Skin of body (tissue), 3 donors: ENCODE measurements at places on chromosomes 16 and 17. TPM values are rescaled to one million over a fixed set of nuclear protein-coding genes. Genes with fewer than 3 reads are reported as not detected.

FSCN2 gene
- 0.99 TPM for total RNA-seq

PNMT gene
- not detected for total RNA-seq

GP1BA gene
- 0.10 TPM for total RNA-seq

CCDC92B gene
- total RNA-seq, result 0.10 TPM

SRL gene
- total RNA-seq, result 27.8 TPM

GNG13 gene
- total RNA-seq, result not detected

GNAO1 gene
- total RNA-seq, result 1.8 TPM

ITGAD gene
- total RNA-seq, result 0.10 TPM

NDE1 gene
- 34.4 TPM for total RNA-seq

SMTNL2 gene
- total RNA-seq, result 14.9 TPM

STAC2 gene
- 1.5 TPM for total RNA-seq

MPP2 gene
- 3.0 TPM for total RNA-seq

UMOD gene
- not detected for total RNA-seq

CMTM2 gene
- total RNA-seq, result 2.5 TPM

HCFC1R1 gene
- 15.4 TPM for total RNA-seq

SLC16A11 gene
- 0.69 TPM for total RNA-seq

SLC35G6 gene
- total RNA-seq, result not detected

ZNF385C gene
- total RNA-seq, result 1.3 TPM
